ENCODE measurements at places on chromosomes 16 and 17.

DNA sequence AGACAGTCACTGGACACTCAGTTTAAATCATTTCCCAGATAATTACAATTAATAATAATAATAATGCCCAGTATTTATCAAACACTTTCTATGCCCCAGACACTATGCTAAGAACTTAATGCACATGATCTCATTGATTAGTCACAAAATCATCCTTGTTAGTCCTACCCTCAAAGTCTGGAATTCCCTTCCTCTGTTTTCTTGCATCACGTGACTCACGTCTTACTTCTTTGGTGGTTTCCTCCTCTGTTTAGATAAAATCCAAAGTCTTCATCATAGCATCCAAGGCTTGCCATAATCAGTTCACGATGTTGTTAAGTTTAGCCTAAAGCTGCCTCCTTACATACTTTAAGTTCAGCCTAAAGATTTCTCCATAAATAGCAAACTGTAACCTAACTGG is 471.9 kb downstream of the PMP22 start:
- no peak for DNase-seq

DNA sequence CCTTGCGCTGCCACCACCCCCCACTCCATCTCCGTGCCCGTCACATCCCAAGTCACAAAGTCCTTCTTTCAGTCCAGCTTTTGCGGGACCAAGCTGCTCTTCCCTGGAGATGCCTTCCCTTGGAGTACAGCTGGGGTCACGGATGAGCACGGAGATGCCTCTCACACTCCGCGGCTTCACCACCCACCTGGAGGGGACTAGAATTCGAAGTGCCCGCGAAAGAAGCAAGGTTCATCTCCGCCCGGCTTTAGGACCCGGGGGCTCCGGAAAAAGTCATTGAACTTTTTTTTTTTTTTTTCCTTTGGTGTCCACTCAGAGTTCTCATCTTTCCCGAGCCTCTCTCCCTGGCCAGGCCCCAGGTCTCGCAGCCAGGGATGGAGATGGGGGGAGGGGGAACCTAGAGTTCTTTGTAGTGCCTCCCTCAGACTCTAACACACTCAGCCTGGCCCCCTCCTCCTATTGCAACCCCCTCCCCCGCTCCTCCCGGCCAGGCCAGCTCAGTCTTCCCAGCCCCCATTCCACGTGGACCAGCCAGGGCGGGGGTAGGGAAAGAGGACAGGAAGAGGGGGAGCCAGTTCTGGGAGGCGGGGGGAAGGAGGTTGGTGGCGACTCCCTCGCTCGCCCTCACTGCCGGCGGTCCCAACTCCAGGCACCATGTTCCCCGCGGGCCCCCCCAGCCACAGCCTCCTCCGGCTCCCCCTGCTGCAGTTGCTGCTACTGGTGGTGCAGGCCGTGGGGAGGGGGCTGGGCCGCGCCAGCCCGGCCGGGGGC is at the start of gene FKBP10:
Gene FKBP10, plus strand, starts transcription at position 624 of the 771 bp plus-strand sequence. Its CDS starts 31 bp downstream, at position 655.
- DNase-seq, result peak; percentile 89

DNA sequence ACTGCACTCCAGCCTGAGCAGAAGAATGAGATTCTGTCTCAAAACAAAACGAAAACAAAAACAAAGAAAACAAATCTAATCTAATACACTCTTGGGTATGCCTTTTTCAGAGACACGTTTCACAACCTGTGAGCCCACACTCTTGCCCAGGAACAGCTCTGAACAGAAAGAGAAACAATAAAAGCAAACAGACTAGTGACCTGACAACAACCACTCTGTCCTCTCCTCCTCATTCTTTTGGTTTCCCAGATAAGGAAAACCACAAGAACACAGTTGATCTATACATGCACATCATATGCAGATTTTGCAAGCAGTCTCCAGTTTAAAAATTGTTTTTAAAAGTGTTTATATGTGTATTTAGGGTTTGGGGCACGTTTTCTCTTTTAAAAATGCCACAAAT is 1.3 kb downstream of the MKS1 start:
- no peak for DNase-seq

DNA sequence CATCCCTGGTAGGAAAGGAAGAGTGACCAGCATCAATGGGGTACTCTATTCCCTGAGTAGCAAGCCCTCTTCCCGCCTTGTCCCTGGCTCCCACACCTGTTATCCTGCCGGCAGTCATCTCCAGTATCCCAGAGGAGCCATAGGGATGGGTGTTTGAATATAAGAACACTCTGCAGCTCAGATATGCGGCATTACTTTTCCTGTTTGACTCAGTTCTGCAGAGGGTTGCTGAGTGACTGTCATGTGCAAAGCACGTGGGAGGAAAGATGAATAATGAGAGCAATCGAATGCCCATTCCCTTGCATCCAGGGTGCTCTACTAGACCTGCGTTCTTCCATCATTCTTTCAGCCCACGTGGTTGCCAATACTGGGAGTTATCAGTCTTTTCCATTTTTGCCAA is 115.1 kb downstream of the PRKCB start:
- DNase-seq, result no peak

DNA sequence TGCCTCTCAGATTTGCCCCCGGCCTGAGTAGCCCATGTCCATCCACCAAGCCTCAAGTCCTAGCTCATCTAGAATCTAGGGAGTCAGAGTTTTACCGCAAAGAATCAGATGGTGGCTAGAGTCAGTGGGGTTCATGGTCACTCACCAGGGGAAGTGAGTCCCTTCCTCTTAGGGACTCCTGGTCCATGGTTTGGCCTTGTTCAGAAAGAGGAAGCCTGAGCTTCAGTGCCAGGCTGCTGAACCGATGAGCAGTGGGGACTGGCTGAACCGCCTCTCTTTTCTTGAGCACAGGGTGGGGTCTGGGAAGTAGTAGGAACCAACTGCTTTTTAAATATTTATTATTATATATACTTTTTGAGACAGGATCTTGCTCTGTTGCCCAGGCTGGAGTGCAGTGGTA is 160.3 kb downstream of the NTN1 start:
- no peak for DNase-seq

GRCh38 chr17:75814900-75815373 is 29.3 kb downstream of the UNC13D start:
- DNase-seq, result peak; percentile 71

DNA sequence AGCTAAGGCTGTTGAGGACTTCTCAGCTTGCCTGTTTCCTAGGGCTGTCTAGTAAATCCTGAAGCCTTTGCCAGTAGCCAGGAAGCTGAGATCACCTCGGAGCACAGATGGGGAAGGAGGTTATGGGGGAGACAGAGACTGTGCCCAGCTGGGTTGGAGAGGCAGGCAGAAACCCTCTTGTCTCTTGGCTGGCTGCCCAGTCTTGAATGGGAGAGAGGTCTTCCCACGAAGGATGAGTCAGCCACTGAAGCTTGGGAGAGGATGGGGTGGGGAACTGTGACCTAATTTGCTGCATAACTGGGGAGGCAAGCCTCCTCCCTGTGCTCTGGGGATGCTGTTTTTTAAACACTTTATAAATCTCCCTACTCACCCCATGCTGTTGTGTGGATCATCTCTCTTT is 69.8 kb downstream of the SHISA9 start:
- DNase-seq, result peak; percentile 100

GRCh38 chr17:56594320-56595107 is 1.0 kb downstream of the NOG start:
- peak; percentile 59 for DNase-seq

GRCh38 chr17:45316434-45317110 is at the start of gene MAP3K14:
MAP3K14 (minus strand) TSS chr17:45317020; CDS start chr17:45290745, 26,275 bp downstream.
- peak; percentile 64 for DNase-seq

DNA sequence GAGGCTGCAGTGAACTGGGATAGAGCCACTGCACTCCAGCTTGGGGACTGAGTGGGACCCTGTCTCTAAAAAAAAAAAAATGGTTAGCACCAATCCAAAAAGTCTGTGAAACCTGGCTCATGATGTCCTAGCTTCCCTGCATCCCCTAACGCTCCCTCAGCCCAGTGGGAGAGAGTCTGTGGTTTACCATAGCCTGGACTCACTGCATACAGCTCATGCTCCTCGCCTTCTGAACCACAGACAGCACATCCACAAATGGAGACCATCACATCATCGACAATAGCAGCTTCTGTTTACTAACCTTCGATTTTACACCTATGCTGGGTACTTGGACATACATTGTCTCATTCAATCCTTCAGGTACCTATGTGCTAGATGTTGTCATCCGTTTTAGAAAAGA is 43.6 kb downstream of the NLRC5 start:
- DNase-seq, result no peak

DNA sequence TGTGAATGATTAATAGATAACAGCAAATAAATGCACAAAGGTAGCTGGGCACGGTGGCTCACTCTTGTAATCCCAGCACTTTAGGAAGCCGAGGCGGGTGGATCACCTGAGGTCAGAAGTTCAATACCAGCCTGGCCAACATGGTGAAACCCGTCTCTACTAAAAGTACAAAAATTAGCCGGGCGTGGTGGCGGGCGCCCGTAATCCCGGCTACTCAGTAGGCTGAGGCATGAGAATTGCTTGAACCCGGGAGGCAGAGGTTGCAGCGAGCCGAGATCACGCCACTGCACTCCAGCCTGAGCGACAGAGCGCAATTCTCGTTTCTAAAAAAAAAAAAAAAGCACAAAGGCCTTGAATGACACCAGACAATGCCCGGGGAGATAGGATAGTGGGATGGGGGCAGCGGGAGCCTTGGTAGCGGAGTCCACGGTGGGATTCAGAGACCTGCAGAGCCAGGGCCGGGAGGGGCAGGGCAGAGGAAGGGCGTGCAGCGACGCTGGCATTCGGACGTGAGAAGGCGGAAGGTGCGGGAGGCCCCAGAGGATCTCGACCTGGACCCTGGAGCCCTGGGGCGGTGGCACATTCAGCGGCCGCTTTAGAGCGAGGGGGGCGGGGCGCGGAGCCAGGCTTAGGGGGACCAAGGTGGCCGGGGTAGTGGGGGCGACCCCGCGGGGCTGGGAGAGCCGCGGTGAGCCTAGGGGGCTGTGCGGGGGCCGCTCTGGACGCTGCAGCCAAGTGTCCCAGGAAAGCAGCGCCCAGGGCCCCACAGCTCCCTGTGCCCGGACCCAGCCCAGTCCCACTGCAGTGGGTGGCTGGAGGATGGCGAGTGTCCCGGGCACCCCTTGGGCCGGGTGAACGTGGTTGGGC is 999 bp upstream of the FLYWCH2 start:
- DNase-seq, result peak; percentile 46

- peak; percentile 8 for DNase-seq
Observed at GRCh38 chr16:66695935-66696668, 441 bp downstream of the CMTM4 start.

DNA sequence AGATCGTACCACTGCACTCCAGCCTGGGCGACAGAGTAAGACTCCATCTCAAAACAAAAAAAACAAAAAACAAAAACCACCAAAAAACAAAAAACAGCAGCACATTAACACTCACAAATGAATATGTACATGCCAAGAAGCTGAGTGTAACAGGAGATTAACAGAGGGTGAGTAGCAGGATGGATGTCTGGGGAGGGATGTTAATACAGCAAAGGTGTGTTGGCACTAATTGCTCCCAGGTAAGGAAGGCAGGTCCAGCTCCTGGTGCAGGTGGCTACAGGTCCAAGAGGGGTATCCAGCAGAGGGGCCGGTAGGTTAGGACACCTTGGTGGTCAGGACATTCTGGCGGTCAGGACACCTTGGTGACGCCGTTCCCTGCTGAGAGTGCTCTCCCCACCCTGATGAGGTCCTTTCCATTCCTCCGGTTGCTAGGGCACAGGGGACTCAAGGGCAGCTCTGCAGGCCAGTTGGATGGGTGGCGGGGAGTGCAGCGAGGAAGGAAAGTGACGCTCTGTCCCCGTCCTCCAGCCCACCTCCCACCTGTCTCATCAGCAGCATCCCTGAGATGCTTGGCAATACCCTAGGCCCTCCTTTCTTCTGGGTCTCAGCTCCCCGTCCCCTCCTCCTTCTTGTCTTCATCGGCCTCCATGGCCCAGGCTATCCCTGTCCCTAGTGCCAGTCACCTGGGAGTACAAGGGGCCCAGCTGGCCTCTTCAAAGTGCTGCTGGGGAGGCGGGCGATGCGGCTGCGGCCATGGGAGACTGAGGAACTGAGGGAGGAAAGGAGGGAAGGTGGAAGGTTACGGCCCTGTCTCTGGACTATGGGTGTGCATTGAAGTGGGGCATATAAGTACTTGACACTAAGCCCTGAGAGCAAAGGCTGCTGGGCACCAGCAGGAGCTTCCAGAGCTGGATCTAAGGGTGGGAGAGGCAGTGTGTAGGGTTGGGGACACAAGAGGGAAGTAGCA is 10.7 kb upstream of the GFAP start:
- no peak for DNase-seq

DNA sequence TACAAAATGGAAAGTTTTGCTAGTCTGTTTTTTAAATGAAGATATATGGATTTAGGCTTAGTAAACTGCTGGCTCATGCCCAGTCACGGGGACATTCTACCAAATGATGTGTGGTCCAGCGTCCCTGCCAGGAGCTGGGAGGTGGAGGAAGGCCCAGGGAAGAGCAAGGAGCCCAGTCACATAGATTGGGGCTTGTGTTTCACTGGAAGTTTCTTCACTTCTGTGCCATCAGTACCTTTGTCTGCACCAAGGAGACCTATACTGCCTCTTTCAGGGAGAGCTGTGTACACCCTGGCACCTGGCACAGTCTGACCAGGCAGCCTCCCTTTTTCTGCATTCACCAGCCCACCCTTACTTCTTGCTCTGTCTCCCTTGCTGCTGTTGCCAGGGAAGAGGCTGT is 32.6 kb upstream of the ERN1 start:
- no peak for DNase-seq

DNA sequence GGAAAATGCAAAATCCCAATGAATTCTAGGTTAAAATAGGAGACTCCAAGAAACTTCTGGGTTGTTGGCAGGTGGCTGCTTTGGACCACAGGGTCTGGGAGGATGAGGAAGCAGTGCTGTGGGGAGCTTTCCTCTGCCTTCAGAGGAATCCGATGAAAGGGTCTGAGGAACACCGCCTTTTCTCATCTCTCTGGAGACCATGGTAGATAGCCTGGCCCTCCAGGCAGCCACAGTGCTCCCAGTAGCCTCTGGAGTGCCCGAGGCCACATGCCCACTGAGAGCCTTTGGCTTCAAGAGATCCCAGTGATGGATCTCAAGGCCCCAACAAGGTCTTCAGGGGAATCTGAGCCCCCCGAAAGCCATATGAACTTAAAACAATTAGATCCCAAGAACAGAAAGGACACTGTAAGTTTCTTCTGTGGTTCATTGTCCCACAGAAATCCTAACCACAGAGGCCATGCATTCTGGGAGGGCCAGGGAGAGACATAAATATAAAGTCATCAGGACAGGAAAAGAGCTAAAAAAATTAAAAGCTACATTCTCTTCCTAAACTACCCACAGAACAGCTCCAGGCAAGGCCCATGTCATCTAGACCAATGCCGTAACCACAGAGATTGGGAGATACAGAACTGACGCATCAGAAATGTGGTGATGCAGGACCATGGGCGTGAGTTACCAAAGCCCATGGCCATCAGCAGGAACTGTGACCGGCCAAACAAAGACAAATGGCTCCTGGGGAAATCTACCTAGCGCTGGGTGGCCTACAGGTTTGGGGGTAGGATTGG is 24.3 kb downstream of the TK2 start:
- DNase-seq, result no peak

DNA sequence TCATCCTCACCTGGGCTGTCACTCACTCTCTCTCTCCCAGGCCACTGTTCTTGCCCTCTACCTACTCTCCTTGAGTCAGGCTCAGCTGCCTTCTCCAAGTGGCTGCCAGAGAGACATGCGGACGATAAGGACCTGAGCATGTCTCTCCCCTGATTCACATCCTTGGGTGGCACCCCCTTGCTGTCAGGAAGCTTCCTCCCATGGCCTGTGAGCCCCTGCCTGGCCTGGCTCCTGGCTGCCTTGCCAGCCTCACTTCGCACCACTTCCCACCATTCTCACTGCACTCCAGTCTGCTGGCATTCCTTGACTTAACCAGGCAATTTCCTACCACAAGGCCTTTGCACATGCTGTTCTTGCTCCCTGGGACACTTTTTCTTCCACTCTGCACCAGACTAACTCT is 2.7 kb upstream of the ALDH3A1 start:
- no peak for DNase-seq

Data from ACHN (cell line).